ENCODE measurements at places on chromosomes 3 and 15.

GRCh38 chr3:8156831-8157230 lies 344.8 kb upstream of the LMCD1 start:
- no peak for DNase-seq

GRCh38 chr15:101427606-101428487 lies 61.7 kb downstream of the PCSK6 start:
- DNase-seq: no peak

- no peak for DNase-seq
These were observed 12.7 kb downstream of the KLHL25 start for GRCh38 chr15:85782064-85782463.

GRCh38 chr3:50167069-50167840 lies 12.1 kb downstream of the SEMA3F start:
- no peak for DNase-seq

- DNase-seq: no peak
These were observed 226.0 kb upstream of the CGNL1 start for GRCh38 chr15:57150066-57150865.

GRCh38 chr3:187799942-187800641 lies 54.8 kb upstream of the BCL6 start:
- no peak for DNase-seq
